ENCODE measurements at places on chromosomes 2 and 18.

GRCh38 chr18:50286391-50287027, 983 bp downstream of the CXXC1 start:
- DNase-seq: no peak

DNA sequence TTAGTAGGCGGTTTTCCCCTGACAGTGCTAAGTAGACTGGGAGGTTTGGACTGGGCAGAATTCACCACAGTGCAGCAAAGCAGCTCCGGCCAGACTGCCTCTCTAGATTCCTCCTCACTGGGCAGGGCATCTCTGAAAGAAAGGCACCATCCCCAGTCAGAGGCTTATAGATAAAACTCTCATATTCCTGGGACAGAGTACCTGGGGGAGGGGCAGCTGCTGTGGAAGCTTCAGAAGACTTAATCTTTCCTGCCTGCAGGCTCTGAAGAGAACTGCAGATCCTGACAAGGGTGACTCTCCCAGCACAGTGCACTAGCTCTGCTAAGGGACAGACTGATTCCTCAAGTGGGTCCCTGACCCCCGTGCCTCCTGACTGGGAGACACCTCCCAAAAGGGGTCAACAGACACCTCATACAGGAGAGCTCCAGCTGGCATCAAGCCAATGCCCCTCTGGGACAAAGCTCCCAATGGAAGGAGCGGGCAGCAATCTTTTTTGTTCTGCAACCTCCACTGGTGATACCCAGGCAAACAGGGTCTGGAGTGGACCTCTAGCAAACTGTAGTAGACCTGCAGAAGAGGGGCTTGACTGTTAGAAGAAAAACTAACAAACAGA, 266.8 kb upstream of the CRIM1 start:
- no peak for DNase-seq

DNA sequence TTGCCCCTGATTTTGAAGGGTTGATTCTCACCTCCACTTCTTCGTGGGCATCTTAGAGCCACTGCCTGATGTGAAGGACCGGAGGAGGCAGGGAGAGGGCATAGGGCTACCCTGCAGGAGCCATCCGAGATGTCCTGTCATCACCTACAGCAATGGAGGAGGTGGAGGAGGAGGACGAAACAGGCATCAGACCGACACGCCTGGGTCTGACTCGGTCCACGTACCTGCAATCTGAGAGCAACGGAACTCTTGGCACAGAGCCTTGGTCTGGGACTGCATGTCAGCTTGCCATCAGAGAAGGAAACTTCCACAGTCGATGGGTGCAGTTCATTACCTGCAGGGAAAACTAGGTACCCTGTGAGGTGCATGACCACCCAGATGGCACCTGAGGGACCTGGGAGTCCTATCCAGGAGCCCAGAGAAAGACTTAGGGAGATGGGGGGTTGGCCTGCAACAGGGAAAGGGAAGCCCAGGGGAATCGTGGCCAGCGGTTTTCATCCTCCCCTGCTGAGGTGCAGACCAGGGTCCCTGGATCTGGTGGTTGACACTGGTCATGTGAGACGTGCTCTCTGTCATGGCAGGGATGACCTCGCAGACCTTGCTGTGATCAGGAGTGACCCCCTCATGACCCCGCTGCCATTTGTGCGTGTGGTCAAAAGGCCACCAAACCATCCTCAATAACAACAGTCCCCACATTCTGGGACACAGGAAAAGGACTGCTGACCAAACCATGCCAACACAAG, 190.8 kb downstream of the SEPTIN10 start:
- no peak for DNase-seq

DNA sequence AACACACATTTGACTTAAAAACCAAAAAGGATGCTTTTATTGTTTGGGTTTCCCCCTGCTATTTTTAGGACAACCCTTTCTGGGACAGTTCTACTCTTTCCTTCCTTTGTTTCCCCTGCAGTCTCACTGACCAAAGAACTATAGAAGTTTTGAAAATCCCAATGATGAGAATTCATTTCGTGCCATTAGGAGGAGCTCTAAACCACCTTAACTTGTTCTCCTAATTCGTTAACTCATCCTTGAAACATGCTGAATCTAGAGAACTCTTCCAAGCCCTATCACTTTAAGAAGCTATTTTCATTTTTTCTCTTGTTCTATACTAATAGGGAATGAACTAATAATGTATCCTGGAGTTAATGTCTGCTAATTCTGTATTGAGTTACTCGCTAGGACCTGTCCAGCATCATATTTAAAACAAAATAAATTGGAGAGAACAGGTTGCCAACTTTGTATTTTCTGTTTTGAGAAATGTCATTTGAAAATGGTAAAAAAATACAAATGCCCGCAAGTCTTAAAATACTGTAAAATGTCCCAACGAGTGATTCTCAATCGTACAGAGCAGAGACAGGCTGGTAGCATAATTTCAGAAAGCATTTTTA, 62.9 kb downstream of the AFTPH start:
- no peak for DNase-seq

DNA sequence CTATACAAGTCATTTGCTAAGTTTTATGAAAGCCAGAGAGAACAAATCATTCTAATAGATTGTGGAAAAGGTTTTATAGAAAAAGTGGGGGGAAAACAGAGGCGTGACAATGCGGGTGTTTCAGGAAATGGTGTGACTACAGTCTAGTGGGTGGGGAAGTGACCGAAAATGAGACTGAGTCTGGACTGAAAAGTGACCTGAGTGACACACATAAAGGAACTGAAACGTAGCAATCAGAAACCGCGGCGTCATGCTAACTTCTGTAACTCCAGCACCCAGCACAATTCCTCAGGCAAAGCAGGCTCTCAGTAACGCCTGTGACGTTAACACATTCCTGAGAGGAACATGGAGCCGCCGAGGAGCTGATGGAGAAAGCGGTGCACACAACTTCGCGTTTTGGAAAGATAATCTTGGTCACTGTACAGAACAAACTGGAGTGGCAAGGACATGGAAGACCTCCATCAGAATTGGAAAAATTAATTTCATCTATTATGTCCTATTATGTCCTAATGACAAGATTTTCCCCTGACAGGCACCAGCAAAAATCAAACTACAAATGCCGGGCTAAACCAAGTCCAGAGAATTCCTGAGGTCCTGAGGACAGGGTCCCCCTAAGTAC, 1.4 kb upstream of the CD226 start:
- DNase-seq: no peak

GRCh38 chr2:18819566-18819965, 230.2 kb upstream of the NT5C1B start:
- no peak for DNase-seq

GRCh38 chr18:47050468-47050867, 15.0 kb upstream of the ELOA2 start:
- no peak for DNase-seq

DNA sequence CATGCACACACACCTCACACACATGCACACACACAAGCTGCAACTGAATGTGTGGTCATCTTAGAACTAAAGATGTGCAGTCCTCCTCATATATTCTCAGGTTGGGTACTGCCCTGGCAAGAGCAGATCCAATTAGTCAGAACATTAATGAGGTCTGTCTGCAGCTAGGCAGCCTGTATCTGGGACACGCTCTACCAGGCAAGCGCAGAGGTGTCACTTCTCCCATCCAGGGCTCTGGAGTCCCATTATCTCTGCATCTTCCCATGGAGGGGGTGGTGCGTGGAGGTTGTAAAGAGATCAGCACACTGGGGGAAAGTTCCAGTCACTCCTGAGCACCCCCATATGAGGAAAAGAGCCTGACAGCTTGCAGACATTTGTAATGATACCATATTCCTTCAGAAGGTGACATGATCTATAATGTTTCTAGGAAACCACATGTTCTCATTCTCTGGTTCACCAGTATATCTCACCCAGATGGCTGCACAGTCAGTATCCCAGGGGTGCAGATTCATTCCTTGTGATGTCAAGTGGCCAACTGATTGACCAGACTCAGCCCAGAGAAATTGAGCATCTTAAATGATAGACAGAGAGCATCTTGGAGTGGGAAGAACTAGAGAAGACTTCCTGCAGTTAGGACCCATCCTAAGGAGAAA, 95.4 kb downstream of the RTN4 start:
- no peak for DNase-seq

DNA sequence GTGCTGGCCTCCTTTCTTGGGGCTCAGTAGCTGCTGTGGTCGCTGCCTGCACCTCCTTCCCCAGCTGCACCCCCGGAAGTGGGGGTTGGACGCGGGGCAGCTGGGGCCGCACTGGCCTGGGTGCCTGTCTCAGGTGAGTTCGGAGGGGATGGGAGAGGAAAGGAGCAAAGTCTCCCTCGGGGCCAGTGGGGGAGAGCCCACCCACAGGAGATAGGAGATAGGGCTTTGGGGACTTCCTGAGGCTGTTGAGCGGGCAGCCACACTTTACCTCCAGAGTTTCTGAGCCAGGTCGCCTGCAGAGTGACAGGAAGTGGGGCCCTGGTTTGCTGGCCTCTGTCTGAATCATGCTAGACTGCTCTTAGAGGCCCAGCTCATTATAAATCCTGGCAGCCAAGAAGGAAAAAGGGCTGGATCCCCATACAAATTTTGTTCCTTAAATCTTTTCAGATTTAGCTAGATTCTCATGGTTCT, 8.1 kb downstream of the MBP start:
- DNase-seq: no peak

- DNase-seq: no peak
Observed at GRCh38 chr2:5125017-5125730, 567.0 kb upstream of the SOX11 start.

- DNase-seq: no peak
Observed at GRCh38 chr2:20099780-20100179, 48.4 kb upstream of the LAPTM4A start.

DNA sequence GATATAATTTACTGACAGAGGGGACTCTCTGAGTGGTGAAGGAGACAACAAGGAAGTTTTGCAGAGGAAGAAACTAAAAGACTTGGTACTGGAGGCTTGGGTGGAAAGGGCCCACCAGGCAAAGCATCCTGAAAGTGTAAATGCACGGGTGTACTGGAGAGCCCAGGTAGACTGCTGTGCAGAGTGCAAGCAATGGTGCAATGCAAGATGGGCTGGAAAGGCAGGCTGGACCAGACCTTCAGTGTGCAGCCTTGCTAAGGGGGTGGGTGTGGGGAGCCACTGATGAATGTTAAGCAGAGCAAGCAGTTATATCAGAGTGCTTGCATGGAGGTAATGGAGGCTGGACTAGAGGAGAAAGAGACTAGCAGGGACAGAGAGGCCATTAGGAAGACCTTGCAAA, 10.7 kb downstream of the C2orf74 start:
- DNase-seq: no peak

GRCh38 chr2:187013058-187013457, 164.1 kb upstream of the ZSWIM2 start:
- no peak for DNase-seq

GRCh38 chr2:172642301-172643020, 86.6 kb downstream of the PDK1 start:
- no peak for DNase-seq

DNA sequence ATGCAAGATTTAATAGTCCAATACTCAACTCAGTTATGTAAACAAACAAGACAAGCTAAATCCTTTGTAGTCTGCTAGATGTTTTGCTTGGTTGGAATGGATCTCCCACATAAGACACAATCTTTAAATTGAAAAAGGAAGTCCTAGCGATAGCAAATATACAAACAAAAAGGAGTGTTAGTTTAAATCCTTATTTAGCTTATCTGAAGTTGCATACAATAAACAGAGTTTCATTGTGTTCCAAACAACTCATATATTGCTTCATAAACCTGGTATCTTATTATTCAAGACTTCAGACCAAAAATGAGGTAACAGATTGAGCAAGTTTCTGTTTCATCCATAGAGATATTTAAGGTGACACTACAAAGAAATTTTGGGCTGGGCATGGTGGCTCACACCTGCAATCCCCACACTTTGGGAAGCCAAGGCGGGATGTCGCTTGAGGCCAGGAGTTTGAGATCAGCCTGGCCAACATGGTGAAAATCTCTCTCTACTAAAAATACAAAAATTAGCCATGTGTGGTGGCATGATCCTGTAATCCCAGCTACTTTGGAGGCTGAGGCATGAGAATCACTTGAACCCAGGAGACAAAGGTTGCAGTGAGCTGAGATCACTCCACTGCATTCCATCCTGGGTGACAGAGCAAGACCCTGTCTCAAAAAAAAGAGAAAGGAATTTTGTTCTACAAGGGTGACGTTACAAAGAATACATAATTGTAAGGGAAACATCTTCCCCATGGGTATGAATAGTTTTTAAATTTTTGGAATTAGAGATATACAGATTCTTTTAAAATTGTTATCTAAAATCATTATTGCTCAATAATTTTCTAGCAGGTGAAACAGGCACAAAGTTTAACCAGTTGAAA, 150.5 kb upstream of the L3MBTL4 start:
- DNase-seq: no peak

- DNase-seq: no peak
Observed at GRCh38 chr2:226802573-226802972, 3.0 kb upstream of the IRS1 start.

- no peak for DNase-seq
Observed at GRCh38 chr2:72173640-72174321, 26.1 kb upstream of the CYP26B1 start.

- no peak for DNase-seq
Observed at GRCh38 chr2:233030-233429, 30.8 kb downstream of the SH3YL1 start.

- DNase-seq: no peak
Observed at GRCh38 chr2:97664636-97664970, 759 bp upstream of the ACTR1B start.

DNA sequence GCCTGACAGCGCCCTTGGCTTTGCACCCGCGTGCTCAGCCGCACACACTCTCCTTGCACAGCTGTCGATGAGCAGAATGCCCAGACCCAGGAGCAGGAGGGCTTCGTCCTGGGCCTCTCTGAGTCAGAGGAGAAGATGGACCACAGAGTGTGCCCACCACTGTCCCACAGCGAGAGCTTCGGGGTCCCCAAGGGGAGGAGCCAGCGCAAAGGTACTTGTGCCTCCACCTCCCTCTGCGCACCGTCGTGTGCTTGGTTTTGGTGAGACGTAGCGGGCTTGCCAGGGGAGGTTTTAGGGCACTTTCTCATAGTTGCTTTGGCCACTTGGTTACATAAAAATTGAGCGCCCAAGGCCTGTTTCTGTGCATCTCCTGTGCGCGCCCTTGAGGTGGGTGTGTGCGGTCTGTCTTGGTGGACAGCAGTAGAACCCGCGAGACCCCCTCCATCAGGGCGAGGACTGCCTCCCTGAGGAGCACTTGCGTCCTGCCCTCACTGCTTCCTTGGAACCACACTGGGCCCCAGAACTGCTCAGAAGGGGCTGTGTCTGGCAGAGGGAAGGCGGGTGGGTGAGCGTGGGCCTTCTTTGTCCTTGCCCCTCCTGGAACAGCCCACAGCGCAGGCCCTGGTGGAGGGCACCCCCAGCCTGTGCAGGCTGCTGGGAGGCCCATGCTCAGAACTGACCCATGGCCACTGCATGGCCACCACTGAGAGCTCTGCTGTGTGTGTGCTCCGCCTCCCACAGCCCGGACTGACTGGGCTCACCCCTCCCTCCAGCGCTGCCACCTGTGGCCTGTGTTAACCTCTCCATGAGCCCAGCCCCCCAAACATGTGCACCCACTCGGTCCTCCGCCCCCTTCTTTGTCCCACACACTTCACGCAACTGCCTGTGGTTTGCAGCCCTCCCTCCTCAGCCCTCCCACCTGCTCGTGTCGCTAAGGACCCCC, 95.9 kb downstream of the DGKD start:
- no peak for DNase-seq
